ENCODE measurements at places on chromosomes 2 and 18.

- no peak for DNase-seq
These were observed 26.6 kb upstream of the PAIP2B start for GRCh38 chr2:71253476-71253875.

GRCh38 chr18:59657012-59657411 lies 40.2 kb downstream of the CCBE1 start:
- DNase-seq, result no peak

DNA sequence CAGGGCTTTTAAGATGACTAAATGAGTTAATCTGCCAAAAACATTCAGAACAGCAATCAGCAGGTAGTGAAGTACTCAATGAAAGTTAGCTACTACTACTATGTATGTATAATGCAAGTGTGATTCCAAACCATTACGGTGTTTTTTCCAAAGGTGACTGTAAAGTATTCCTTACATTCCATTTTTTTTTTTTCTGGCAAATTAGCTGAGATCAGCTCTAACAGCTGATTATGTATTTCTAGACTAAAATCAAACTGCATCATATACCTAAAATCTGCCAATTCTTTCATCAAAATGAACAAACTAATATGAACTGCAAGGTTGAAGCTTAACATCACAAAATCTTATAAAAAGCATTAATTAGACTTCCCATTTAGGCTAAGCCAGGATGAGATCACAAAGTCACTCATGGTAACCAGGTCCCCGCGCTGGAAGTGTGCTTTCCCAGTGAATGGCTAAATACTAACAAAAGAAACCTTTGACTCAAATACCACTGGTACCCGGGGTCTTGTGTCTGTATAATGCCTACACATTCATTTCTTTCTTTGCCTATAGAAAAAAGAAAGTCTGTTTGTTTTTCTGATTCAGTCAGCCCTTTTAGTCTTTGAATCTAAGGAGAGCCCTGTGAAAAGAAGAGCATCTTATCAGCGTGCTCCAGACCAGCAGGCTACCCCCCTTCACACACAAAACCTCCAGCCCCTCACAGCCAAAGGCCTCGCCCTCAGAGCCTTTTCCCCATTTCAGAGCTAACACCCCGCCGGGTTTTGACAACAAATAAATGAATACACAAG lies 88.3 kb downstream of the RBMS1 start:
- DNase-seq, result no peak

- no peak for DNase-seq
These were observed 143.5 kb downstream of the ZEB2 start for GRCh38 chr2:144376460-144376859.

DNA sequence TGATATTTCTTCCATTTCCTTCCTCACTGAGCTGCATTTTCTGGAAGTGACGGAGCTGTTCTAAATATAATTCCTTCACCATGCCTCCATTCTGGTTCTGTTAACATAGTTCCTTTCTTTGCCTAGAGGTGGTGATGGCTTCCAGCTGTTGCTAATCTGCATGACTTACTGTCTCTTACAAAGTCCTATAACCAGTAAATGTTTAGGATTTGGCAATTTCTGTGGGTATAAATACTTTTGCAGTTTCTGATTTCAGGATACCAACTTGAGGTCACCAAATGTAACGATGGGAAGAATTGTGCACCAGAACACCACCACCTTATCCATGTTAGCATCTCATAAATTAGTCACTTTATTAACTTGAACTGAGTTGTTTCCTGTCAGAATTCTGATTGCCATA lies 101.7 kb upstream of the FN1 start:
- DNase-seq, result no peak

DNA sequence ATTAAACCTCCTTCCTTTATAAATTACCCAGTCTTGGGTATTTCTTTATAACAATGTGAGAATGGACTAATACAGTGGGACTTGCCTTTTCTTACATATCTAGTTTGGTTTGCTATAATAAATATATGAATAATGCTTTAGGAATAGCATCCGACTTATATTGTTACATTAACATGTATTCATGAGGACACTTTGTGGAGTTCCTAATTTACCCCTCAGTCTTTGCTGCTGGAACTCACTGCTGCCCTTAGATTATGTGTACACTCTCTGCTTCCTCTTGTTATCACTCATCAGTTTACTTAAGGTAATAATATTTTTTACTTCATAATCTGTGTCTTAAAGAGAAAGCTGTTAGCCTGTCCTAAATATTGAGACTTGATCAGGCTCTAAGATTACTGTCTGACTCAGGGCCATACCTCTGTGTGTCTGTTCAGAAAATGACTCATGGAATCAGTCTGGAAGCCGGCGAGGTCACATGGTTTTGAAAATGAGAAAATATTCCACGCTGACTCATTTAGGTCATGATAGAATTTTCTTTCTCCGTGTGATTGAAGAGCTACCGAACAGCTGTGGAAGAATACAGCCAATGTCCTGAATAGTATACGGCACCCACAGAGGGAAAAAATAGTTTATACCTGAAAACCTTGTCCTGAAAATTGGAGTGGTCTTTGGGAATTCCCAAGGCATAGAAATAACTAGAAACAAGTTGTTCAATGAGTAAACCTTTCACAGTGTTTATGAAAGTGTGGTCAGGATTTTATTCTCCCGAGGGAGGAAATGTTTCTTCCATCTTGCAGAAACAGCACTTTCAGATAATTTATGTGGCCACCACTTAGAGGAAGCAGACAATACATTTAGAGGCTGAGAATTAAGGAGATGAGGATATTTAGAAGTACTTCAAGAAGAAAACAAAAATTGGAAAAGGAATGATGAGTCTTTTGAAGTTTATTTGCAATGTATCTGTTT lies 156.4 kb downstream of the DSEL start:
- no peak for DNase-seq

Measured in stimulated activated CD8-positive, alpha-beta memory T cell treated with anti-CD3 and anti-CD28 coated beads, Interleukin-4, amount 100 ng/mL, for 1 hour (primary cell).